ENCODE measurements at places on chromosomes 6 and 20. TPM values are rescaled to one million over a fixed set of nuclear protein-coding genes. Genes with fewer than 3 reads are reported as not detected.

MUC21 gene
- 912 TPM for polyA plus RNA-seq

PABPC1L gene
- polyA plus RNA-seq: 31.6 TPM

MYCT1 gene
- 1.6 TPM for polyA plus RNA-seq

FOXA2 gene
- 0.01 TPM for polyA plus RNA-seq

EDN3 gene
- polyA plus RNA-seq: 23.6 TPM

PAK5 gene
- polyA plus RNA-seq: 0.39 TPM

CLDN20 gene
- not detected for polyA plus RNA-seq

ANGPT4 gene
- 0.08 TPM for polyA plus RNA-seq

OPN5 gene
- polyA plus RNA-seq: not detected
